ENCODE measurements at places on chromosomes 4 and X.

- no peak for DNase-seq
Observed at GRCh38 chr4:106892786-106893185, 143.3 kb downstream of the DKK2 start.

DNA sequence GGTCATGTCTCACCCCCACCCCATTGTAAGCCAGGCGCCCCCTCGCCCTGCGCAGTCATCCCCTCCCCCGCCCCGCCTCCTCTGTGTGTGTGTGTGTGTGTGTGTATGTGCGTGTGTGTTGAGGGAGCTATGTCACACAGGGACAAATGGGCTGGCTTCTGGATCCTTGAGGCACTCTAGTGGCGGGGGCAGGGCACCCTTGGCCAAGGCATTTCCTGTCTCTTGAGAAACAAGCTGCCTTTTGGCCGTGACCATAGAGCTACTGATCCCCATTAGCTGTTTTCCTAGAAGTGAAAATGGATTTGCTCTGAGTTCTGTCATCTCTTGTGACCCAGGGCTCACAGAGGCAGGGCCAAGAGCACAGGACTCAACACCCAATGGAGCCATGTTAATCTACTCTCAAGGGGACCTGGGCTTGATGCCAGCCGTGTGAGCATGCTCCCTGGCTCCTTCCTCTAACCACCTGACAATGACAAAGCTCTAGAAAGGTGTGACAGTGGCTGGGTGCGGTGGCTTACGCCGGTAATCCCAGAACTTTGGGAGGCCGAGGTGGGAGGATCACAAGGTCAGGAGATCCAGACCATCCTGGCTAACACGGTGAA lies 162.5 kb upstream of the BCOR start:
- DNase-seq: no peak

GRCh38 chrX:65697211-65697641 lies 29.8 kb downstream of the MSN start:
- DNase-seq: no peak

DNA sequence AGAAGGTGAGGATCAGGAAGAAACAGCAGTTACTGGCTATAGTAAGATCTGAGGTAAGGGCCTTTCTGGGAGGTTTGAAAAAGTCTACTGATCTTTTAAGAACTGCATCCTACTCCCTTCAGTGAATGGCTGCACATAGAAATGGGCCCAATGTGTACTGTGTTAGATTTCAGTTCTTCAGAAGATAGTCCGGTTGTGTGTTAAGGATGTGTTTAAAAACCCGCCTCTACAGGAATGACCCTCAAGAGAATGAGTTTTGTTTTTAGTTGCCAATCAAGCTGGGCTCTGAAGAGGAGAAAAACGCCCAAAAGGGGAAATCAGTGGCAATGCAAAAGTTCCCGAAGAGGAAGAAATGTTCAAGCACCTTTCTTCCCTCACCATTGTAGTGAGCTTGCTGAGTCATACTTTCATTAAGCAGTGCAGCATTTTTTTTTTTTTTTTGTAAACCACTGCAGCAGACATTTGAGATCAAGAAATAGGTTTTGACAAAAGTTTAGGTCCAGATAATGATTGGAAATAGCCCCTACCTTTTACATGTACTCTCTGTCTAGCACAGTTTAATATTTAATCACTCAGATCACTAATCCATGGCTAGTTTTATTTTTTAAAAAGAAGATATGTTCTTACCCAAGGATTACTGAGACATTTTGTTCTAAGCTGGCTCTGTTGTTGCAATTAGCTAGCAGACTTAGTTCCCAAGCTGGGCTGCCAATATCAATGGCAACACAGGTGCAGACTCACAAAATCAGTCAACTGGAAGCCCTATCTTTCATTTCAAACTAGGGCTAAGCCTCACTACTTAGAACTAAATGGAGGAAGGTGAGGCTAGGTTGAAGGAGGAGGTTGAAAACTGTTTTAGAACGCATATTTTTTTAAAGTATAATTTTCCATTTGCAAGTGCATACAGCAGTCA lies 7.0 kb upstream of the TRPC5OS start:
- DNase-seq: peak; percentile 3

- DNase-seq: no peak
Observed at GRCh38 chrX:150696866-150697265, 3.7 kb downstream of the MTMR1 start.

Measured in COLO829 (cell line).